ENCODE measurements at places on chromosomes 5 and 9.
A peak's percentile ranks its signal among the peaks of the same experiment; 100 is the strongest.

DNA sequence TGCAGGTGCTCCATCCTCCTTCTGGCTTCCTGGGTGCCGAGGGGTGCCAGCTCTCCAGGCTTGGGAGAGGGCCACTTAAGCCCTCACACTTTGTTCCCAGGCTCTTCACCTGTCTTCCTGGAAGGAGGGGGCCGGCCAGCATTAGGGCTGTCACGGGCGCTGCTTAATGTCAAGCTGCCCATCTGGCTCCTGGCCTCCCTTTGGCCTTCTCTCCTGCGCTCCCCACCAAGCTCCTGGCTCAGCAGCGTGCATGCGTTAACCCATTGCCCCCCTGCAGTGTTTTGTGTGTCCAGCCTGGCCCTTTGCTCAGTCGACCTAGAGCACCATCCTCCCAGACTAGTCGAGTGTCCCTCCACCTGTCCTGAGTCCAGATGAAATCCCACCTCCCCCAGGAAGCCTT lies 21.3 kb downstream of the NTNG2 start:
- DNase-seq: no peak

- DNase-seq: no peak
Observed at GRCh38 chr5:108515517-108516105, 133.7 kb upstream of the FBXL17 start.

- no peak for DNase-seq
Observed at GRCh38 chr5:53311681-53312080, 168.7 kb upstream of the FST start.

GRCh38 chr5:94908889-94909480 lies 290.5 kb downstream of the SLF1 start:
- no peak for DNase-seq

- DNase-seq: no peak
Observed at GRCh38 chr5:852018-852417, 1.2 kb upstream of the ZDHHC11 start.

DNA sequence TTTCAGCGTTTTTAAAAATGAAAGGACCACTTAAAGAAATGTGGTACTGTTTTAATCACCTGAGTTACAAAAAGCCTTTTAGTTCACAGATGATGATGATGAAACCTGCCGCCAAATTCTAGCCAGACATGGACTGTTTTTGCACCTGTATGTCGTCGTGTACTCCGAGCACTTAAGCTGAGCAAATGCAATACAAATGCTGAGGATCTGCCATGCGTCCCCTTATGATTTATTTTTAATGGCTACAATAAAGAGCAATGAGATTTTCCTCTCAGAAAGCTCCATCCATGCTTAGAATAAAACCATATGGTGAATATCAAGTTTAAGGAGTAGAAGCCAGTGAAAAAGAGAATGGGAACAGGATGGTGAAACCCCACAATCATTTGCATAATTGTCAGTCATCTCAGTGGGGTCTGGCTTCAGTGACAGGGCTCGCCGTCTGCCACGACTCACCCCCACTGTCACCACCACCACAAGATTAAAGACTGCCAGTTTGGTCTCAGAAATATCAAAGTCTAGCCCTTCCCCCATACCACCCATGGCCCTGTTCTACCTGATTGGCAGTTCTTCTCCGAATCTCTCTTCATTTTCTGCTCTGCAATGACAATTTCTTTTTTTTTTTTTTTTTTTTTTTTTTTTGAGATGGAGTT lies 159.9 kb downstream of the GOLPH3 start:
- DNase-seq: no peak

DNA sequence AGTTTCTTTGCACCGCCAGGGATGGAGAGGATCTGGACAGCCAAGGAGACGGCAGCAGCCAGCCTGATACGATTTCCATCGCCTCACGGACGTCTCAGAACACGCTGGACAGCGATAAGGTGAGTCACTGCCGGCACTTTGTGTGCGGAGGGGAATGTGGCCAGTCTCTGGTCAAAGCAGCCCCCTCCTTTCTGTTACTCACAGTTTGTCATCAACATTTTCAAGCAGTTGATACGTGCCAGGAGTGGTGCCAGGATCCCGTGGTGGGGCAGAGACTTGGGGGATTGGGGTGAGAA lies 175.1 kb upstream of the OTULINL start:
- DNase-seq: peak; percentile 73

DNA sequence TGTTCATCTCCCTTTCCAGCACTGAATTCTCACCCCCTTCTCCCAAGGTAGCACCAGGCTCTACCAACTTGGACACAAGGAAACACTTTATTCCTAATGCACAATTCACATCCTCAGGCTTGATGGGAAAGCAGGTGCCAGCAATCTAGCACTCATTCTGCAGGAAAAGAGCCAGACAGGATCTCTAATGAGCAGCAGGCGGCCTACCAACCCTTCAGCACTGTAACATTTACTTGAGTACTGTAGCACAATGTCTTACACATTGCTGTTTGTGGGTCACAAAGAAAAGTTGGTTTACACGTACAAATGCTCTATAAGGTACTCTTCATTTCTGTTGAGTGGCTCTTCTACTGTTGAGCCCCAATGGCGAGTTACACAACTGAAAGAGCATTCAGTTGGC lies 254.4 kb downstream of the MLLT3 start:
- no peak for DNase-seq

- no peak for DNase-seq
Observed at GRCh38 chr9:72471096-72471495, 50.3 kb upstream of the TMC1 start.

- DNase-seq: peak; percentile 82
Observed at GRCh38 chr9:127903557-127904475, 4.4 kb upstream of the ST6GALNAC6 start.

- no peak for DNase-seq
Observed at GRCh38 chr5:67490543-67491321, 294.1 kb upstream of the CD180 start.

DNA sequence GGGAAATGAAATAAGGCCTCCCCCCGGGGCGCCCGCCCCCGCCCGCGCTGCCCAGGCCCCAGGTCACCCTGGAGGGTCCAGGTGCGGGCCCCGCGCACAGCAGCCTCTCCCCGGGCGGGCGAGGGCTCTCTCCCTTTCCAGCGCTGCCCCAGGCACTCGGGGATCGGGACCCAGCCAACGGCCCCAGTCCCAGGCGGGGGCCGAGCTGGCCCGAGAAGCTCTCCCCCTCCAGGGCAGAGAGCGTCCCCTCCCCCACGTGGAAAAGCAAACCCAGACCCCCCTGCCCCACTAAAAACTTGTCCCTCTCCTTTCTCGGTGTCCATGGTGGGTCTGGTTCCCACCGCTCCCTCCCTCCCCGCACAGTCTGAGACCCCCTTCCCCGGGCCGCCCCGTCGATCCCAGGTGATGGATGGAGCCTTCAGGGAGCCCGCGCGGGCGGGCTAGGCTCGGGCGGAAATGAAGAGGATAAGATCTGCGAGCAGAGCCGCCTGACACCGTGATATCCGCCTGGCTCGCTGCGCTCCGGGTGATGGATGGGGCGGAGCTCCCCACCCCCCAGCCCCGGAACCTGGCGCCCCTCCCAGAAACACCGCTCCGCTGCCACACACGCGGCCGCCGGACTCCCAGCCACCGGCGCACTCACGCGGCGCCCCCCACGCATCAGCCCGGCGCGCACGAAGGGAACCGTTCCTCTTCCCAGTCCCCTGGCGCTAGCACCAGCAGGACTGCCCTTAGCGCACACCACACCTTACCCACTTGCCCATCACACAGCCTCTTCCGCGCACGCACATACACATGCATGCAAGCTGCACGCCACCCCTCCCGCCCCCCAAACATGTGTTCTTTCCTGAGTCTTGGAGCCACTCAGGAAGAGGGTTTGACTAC lies 81.7 kb upstream of the ZBTB43 start:
- DNase-seq: peak; percentile 74

DNA sequence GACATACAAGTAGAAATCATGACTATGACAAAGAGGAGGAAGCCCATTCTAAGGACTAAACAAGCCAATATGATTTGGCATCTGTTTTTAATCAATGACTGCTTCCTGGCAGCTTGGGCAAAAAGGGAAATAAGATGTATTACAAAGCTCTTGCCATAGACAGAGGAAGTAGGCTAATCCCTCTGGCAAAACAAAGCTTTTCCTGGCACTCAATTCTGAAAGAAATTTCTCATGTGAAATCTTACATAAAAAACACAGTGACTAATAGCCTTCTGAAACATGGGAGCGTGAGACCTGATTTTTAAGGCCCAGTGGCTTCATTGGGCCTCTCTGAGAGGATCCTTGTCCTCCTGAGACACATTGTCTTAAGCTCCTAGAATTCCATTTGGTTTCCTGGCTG lies 93.6 kb downstream of the COL23A1 start:
- no peak for DNase-seq

- DNase-seq: no peak
Observed at GRCh38 chr5:111697215-111697614, 59.8 kb downstream of the NREP start.

DNA sequence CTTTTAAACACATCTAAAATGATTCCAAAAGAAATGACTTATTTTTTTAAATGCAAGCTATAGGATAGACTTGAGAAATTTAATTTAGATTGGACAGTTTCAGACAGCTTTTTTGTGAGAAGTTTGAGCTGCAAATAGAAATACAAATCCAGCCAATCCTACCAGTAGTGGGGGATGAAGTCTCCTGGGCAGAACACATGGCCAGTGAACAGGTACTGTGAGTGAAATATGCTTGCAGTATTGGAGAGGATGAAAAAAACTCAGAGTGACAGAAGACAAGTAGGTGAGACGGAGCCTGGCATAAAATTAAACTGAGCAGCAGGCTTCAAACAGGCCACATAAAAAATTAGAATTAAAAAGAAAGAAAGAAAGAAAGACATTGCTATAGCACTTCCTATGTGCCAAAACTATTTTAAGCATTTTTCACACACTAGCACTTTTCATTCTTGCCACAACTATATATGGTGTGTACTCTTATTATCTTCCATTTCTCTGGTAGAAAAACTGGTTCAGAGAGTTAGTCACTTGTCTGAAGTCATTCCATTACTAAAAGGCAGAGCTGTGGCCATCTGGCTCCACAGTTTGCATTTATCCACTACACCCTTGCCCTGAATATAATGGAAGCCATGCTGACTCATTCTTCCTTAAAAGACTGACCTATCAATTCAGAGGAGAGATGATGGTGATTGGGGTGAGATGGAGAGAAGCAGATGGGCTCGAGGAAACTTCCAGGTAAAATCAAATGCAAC lies 310.2 kb upstream of the CTNND2 start:
- no peak for DNase-seq

DNA sequence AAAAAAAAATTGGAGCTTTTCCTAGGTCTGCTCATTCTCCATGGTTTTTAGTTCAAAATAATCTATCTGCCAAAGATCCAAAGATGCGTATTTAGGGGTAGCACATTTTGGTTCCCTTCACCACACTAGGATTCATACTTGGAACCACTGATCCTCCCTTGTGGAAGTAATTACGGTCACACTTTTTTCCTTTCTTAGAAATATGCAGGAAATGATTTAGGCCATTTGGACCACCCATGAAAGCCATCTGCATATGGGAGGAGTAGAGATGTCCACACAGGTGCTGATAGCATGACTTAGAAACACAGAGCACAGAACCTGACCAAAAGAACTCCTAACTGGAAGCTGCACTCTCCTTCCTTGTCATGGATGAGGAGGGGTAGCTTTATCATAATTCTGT lies 105.9 kb upstream of the RAI14 start:
- DNase-seq: no peak

DNA sequence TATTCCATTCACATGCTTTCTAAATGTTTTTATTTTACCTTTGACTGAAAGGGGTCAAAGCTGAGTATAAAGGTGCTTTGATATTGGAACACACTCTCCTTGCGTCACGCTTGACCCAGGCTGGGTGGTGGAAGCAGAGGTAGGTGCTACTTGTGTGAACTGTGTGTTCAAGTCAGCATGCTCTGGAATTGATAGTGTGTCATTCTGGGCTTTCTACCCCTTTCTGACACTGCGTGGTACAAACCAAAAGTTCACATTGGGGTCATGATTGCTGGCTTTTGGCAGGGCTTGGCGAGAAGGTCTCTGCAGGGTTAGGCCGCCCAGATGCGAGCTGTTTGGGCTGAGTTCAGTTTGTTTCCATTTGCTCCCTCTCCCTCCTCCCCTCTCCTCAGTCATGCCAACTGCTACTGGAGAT lies 131.8 kb downstream of the ADAMTSL1 start:
- no peak for DNase-seq

- DNase-seq: no peak
Observed at GRCh38 chr9:84300271-84300670, 40.3 kb downstream of the SLC28A3 start.

- DNase-seq: no peak
Observed at GRCh38 chr5:150294551-150295071, 5.0 kb upstream of the CAMK2A start.

DNA sequence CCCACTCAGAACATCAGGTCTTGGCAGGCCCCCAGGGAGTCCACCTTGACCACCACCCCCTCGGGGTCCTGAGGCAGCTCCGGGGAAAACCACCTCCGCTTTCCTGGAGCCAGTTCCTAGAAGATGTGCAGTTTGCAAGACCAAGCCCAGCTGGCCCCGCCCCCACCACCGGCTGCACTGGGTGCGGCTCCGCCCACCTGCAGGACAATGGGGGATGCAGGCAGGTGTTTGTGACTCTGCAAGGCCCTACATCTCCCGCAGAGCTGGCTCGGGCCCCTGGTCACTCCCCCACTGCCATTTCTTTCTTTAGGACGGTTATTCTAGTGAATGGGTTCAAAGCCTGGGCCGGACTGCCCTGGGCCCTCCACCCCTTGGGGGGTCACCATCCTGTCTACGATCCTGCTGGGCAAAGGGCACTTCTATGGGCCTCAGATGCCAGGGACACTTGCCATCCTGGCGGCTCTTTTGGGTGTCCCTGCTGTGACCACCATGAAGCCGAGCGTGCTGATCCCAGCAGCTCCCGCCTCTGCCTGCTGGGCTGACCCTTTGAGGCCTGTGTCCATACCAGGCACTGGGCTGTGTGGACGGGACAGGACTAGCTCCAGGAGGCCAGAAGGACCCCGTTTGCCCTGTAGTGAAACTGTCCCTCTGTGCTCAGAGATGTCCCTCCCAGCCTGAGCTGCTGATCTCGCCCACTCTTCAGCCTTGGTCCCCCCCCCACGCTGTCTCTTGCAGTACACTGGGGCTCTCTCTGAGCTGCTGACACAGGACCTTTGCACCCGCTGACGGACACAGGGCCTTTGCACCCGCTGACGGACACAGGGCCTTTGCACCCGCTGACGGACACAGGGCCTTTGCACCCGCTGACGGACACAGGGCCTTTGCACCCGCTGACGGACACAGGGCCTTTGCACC lies 5.9 kb upstream of the NACC2 start:
- no peak for DNase-seq

DNA sequence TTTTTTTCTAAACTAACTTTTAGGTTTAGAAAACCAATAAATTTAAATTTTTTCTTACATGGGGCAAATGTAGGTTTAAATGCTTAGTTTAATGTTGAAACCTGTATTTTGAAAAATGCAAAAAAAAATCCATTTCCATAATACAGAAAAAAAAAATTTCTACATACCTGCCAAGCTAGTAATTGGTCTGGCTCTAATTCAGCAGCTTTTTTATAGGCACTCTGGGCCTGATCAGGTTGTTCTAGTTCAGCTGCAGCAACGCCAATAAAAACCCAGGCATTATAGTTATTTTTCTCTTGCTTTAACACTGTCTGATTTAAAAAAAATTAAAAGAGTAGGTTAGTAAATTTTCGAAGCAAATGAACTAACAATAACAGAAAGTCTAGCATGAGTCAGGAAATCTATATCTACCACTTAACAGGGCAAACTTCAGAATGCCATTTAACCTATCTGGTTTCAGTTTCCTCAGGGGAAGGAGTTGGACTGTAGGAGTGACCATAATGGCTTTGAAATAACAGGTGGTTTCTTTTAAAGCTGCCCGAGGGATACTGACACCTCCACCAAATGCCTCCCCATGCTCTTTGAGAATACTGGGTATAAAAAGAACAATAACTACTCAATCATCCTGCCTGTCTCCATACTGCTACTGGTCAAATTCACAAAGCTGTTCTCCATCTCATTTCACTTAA lies 11.6 kb downstream of the SKIC3 start:
- no peak for DNase-seq

- no peak for DNase-seq
Observed at GRCh38 chr5:104431981-104432380, 869.4 kb upstream of the NUDT12 start.

All from islet precursor cell (in vitro differentiated cells).